ENCODE measurements at places on chromosomes 16 and 17. TPM values are rescaled to one million over a fixed set of nuclear protein-coding genes. Genes with fewer than 3 reads are reported as not detected.
A peak's percentile ranks its signal among the peaks of the same experiment; 100 is the strongest.

DNA sequence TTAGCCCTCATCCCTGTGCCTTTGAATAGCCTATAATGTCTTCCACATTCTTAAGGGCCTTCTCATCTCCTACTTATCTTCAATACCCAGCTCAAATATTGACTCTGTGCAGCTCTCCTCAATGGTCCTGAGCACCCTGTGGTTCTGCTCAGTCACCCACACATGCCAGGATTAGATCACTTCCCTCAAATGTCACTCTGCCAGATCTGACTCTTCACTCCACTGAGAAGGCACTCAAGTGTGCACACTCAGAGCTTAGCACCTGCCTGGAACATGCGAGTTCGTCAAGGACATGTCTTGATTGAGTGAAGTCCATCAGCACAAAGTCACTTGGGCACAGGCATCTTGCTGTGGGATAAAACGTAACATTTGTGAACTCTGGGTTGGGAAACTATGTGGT, 404.8 kb downstream of the CDH13 start:
- no peak for DNase-seq

DNA sequence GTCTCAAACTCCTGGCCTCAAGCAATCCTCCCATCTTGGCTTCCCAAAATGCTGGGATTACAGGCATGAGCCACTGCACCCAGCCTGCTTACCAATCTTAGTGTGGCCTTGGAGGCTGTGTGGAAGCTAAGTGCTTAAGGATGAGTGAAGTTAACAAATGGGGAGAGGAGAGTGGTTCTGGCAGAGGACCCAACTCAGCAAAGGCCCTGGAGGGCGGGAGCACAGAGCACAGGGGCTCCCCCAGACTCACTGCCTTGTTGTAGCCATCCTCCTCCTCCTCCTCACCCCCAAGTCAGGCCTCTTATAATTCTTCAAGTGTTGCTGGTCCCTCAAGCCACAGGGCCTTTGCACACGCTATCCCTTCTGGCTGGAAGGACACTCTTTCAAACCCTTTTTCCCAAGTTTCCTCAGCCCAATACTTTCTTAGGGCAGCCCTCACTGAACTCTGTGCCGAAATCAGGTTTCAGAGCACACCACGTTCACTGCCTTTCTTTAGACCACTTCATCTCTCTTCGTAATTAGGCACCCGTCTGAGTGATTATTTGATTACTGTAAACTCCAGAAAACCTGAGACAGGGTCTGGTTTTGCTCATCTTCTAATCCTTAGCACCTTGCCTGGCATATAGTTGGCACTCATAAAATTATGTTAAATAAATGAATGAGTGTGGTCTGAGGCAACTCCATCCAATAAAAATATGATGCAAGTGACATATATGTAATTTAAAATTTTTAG, 23.4 kb downstream of the NGFR start:
- no peak for DNase-seq

GRCh38 chr16:72847187-72848027, 200.5 kb downstream of the ZFHX3 start:
- DNase-seq: peak; percentile 39

GRCh38 chr17:14793237-14793636, 471.9 kb downstream of the PMP22 start:
- DNase-seq: peak; percentile 71

DNA sequence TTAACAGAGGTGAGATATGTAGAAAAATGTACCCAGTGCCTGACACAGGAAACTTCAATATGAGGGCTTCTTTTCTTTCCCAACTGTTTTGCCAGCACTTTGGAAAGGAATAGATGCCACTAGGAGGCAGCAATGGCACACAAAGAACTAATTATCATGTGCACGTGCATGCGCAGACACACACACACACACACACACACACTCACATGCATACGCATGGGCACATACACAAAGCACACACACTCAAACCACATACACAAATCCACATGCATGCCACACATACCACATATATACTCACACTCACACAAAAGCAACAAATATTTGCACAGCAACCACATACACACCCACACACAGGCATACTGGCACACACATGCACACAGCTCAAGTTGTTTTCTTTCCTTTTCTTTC, 8.8 kb upstream of the CEP112 start:
- DNase-seq: peak; percentile 82

DNA sequence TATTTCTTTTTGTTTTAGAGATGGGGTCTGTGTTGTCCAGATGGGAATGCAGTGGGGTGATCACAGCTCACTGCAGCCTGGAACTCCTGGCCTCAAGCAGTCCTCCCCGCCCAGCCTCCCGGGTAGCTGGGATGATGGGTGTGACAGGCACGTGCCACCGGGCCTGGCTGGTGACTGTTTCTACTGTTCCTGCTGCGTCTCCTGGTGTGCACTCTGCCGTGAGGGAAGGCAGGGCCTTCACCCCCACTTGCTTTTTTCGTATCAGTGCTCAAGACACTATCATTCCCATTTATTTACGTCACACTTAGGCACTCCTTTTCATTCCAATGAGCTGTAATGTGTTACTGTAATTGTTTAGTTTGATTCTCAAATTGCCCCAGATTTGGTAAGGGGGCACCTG, 25.3 kb upstream of the PVALEF start:
- DNase-seq: no peak

- DNase-seq: peak; percentile 82
These were observed 27.1 kb downstream of the GNPTG start for GRCh38 chr16:1378804-1379303.

Gene CETP
- total RNA-seq: not detected

- DNase-seq: no peak
These were observed 7.3 kb downstream of the HS3ST4 start for GRCh38 chr16:25699069-25699468.

DNA sequence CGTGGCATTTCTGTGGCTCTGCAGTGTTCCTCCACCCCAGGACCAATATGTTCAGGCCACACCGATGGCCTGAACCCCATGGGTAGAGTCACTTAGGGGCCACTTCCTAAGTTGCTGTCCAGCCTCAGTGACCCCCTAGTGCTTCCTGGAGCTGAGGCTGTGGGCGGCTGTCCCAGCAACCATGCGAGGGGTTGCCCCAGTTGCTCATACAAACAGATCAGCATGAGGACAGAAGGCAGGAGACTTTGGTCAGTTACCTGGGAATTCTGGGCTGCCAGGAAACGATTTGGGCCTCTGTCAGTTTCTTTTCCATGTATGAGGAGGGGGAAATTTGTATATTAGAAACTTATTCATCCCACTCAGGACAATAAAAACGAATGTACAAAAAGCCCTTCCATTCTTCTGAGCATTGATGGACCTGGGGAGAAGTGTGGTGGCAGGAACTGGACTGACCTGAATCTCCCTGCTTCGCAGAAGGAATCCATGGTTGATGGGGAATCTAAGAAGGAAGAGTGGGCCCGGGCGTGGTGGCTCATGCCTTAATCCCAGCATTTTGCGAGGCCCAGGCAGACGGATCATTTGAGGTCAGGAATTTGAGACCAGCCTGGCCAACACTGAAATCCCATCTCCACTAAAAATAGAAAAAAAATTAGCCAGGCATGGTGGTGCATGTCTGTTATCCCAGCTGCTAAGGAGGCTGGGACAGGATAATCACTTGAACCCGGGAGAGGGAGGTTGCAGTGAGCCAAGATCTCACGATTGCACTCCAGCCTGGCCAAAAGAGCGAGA, 4.9 kb upstream of the IL32 start:
- no peak for DNase-seq

GRCh38 chr16:4682084-4682591, 11.2 kb upstream of the NUDT16L1 start:
- DNase-seq: no peak

GRCh38 chr16:58970775-58971174, 236.7 kb upstream of the GOT2 start:
- DNase-seq: peak; percentile 23

Gene PPP1R27
- total RNA-seq: not detected

GRCh38 chr16:27625050-27625697, 75.2 kb downstream of the KATNIP start:
- DNase-seq: no peak

DNA sequence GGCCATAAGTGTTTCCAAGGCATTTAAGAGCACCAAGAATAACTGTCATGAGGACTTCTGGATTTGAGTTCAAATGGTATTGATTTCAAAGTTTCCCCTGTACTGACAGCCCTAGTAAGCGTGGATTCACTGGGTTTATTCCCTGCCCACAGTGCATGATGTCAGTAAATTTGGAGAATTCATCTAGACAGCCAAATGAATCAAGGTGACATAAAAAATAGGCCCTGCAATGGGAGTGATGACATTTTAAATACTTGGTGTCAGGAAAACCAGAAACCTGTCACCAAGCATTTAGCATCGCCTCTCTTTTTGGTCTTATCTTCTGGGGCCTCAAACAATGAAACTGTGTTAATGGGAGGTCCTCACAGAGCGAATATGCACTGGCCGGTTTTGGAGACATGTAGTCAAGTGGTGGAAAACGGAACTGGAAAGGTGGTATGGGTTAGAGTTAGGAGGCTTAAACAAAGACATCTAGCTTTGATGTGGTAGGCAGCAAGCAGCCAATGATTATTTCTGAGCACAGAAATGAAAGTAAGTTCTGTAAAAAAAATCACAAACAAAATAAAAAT, 29.1 kb downstream of the COG4 start:
- no peak for DNase-seq

GRCh38 chr17:55588446-55589242, 77.4 kb upstream of the SMIM36 start:
- peak; percentile 57 for DNase-seq

DNA sequence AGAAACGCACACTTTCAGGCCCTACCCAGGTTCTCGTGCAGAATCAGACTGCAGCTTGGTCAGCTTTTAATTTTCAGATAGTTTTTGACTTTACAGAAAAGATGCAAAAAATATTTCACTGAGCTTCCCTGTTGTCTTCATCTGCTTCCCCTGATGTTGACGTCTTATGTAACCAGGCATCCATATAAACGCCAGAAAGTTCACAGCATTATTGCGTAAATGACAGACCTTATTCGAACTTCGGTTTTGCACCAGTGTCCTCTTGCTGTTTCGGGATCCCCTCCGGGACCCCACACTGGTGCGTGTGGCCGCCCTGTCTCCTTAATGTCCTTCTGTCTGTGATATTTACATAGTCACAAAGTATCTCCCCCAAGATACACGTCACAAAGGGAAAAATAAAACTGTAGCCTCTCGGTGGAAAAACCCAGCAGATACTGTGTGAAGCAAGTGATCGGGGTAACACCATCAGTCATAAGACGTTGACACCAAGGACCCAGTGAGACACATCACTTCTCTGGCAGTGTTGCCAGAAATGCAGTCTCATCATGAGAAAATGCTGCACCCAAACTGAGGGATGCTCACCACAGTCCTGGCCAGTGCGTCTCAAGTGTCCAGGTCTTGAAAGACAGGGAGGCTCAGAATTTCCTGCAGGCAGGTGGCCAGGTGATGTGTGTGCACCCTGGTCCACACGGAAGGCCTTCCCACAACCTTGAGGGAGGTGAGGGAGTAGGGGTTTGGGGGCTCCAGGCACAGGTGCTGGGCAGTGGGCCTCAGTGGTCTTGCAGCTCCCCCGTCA, 4.3 kb downstream of the BANP start:
- peak; percentile 43 for DNase-seq

- DNase-seq: no peak
These were observed at the start of gene CYTH1 for GRCh38 chr17:78781893-78782304. Gene CYTH1, minus strand, starts transcription at chr17:78782273. Its CDS starts 50 bp downstream, at chr17:78782223.

DNA sequence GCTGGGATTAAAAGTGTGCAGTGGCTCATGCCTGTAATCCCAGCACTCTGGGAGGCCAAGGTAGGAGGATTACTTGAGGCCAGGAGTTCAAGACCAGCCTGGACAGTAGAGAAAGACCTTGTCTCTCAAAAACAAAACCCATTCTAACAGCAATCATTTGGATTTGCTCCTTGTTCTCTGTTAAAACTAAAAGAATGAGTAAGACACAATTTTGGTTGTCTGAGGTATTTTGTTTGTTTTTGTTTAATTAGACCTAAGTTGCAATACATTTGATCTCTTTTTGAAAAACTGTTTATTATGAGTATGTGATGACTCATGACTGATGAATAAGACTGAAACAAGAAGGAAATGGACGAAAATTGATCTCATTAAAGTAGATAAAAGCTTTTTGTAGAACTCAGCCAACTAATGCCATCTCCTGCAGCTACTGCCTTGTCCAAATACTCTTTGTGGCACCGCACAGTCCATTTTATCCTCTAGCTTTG, 29.0 kb downstream of the GLG1 start:
- DNase-seq: peak; percentile 77

Gene SLC35G6
- total RNA-seq: not detected

- no peak for DNase-seq
These were observed 5.4 kb upstream of the CEP295NL start for GRCh38 chr17:78908426-78908825.

- no peak for DNase-seq
These were observed 40.7 kb downstream of the VAC14 start for GRCh38 chr16:70760221-70760620.

DNA sequence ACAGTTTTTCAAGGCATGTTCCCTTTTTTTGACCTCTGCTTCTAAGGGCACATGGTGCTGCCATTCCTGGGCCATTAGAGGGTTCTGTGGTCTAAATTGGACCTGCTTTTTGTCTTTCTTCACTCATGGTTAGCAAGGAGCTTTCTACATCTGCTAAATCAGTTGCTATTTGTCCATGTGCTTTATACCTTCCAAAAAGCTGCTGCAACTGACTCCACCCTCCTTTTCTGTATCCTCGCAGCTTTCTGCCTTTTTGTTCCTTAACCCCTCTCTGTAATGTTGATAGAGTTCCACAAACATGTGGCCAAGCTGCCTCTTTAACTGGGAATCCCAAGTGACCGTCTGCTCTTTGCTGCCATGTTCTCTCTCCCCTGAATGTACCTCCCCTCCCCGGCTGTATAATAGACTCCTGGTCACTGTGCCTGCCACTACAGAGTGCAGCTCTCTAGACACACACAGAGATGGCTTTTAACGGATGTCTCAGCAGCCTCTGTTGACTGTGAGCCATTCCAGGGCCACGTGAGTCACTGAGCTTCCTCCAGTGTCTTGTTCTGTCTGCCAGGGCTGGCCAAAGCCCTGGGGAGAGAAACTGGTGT, 57.4 kb upstream of the TEKT3 start:
- DNase-seq: peak; percentile 78

- no peak for DNase-seq
These were observed 558 bp downstream of the B3GNT9 start for GRCh38 chr16:67150047-67150832.

DNA sequence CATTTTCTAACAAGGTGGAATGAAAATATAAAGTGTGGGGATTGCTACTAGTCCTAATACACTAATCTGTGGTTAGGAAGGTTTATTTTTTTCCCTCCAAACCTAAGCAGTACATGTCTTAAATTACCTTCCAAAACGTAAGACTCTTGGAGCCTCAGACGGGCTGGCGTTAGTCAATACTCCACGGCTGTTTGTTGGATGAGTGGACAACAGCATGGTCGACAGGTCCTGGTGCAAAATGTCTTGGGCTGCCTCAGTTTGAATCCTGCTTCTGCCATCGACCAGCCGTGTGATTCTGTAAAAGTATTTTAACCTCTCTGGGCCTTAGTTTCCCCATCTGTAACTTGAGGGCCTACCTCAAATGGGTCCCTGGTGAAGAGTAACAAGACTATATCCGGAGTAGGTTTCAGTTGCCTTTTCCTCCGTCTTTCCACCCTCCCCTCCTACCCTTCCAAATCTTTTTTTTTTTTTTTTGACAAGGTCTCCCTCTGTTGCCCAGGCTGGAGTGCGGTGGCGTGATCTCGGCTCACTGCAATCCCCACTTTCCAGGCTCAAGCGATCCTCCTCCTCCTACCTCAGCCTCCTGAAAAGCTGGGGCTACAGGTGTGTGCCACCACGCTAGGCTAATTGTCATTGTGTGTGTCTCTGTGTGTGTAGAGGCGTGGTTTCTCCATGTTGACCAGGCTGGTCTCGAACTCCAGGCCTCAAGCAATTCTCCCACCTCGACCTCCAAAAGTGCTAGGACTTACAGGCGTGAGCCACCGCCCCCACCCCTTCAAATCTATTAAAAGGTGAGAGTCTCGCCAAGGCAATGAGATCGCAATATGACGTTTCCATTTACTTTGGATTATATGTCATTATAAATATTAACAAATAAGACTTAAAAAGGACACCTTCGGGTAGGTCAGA, 5.8 kb downstream of the SCGB1C2 start:
- no peak for DNase-seq

Measured in HFFc6 (cell line).